Endothelial cell of umbilical vein (primary cell): ENCODE measurements at places on chromosomes 12 and 14. TPM values are rescaled to one million over a fixed set of nuclear protein-coding genes. Genes with fewer than 3 reads are reported as not detected.

DNA sequence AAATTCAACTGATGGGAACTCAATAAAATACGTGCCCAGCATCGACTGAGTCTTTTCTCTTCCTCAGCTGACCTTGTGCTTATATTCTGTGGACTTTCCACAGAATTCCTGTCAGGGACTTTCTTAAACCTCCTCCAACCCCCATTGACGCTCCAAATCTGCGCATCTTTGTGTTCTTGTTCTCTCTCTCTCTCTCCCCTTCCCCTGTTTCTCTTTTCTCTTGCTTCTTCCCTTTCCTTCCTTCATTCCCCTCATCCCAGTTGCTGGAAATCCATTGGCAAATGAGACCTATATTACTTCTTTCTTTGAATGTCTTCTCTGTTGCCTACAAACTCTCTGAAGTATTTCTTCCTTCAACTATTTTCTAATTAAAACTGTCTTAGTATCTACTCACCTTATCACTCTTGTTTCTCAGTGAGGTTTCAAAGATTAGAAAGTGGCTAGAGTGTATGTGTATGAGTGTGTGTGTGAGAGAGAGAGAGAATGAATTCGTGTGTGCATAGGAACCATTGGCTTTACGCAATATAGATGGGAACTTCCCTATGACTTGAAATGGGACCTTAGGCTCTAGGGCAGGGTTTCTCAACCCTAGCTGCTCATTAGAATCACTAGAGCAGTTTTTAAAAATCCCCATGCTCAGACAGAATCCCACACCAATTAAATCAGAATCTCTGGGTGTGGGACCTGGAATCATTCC, 41.8 kb upstream of the DHRS7 start:
- no peak for DNase-seq

GRCh38 chr14:77708749-77709148, 846 bp downstream of the SLIRP start:
- DNase-seq, result no peak

DNA sequence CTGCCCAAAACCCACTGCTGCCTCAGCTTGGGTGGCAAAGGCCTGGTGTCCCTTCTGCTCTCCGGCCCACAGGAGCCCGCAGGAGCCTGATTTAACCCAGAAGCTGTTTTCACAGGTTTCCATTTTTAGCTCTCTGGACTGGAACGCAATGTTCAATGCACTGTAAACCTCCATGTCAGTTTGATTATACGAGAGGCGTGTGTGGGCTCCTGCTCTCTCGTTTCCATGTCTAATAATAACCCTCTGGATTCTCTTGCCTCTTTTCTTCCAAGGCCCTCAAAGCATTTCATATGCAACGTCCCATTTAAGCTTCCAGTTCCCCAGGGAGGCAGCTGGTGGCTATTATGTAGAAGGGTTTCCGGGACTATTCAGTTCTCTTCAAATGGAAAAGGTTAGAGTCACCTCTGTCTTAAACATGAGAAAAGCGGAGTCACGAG, 161.1 kb downstream of the SUDS3 start:
- DNase-seq, result no peak

GRCh38 chr14:29320286-29320685, 553.7 kb downstream of the FOXG1 start:
- DNase-seq, result no peak

DNA sequence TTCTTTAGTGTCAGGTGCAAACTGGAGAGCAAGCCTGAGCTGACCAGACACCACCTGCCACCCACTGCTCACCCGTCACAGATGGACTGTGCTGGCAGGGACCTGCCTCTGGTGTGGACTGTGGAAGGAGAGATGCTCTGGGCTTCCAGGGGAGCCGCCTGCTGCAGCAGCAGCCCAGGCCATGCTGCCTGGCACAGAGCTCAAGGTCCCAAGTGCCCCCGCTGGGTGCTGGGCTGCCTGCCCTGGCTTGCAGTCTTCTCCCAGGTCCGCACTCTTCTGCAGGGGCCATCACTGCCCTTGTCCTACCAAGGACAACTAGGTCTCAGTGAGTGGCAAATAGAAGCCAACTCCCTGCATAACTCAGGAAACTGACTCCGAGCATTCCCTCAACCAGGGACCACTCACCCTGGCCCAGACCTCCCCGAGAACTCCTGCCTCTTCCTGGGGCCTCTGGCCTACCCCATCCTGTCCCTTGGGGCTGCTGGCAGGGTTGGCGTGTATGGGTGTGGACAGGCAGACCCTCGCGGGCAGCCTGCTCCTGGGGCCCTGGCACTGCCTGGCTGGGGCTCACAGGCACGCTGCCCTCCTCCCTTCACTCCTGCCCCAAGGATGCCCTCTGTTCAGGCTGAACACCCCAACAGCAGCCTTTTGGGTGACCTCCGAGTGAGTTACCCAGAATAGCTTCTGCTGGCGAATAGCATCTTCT, 9.3 kb downstream of the AMN start:
- DNase-seq, result no peak

DNA sequence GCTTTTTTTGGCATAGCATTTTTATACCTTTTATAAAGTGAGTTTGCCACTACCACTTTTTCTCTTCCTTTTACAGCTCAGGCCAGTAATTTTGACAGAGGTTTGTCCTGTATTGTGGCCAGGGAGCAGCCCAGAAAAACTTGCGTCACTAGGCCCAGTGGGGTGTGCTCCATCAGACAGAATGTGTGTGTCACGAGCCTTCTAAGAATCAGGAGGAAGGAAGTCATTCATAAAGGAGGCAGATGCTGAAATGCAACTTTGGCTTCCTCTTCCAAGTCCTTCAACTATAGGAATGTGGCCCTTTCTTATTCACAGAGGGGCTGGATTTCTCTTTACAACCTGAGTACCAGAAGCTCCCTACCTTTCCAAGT, 10.1 kb upstream of the RAB35 start:
- peak; percentile 85 for DNase-seq

- DNase-seq, result no peak
Measured at GRCh38 chr14:87630846-87631245, 362.1 kb downstream of the GALC start.

GRCh38 chr14:51871846-51872245, 11.4 kb downstream of the GNG2 start:
- no peak for DNase-seq

DNA sequence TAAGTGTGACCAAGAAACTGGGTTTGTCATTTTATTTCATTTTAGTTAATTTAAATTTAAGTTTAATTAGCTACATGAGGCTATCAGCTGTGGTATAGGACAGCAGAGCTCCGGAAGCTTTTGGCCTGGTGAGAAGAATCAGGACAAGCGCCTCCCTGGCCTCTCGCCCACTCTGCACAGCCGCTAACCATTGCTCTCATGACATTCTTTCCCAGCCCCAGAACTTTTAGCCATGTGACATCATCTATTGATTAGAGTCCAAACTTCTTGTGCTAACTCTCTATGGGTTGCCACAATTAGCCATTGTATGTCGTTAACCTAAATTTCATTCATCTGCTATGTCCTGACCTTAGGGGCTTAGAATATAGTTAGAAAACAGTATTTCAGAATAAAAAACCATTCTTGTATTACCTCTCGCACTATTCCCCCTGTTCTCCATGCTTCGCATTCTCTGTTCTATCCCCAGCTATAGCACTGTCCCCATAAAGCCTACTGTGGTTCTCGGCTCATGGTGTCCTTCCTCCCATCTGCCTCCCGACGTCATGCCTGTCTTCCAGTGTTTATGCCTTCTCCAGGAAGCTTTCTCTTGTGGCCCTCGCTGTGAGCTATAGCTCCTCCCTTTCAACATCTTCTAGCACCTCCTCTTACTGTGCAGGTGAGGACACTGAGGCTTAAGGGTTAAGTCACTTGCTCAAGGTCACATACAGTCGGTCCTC, 23.5 kb downstream of the SSH1 start:
- DNase-seq, result no peak

DNA sequence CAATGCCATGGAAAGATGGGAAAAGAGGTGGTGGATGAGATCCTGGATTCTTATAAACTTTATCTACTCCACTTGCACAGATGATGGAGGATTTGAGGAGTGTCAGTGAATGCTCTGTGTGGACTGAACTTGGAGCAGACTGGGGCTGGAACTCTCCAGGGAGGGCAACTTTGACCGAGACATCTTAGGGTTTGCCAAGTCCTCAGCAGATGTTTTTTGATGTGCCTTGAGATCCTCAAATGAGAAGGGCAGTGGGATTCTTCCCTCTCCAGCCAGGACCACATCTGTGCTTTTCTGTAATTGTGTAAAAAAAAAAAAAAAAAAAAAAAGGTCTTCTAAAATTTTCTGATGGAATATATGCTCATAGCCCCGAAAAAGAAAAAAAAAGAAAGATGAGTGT, 23.0 kb upstream of the MYL2 start:
- no peak for DNase-seq

- DNase-seq, result no peak
Measured at GRCh38 chr12:22792138-22792537, 167.2 kb downstream of the ETNK1 start.

DNA sequence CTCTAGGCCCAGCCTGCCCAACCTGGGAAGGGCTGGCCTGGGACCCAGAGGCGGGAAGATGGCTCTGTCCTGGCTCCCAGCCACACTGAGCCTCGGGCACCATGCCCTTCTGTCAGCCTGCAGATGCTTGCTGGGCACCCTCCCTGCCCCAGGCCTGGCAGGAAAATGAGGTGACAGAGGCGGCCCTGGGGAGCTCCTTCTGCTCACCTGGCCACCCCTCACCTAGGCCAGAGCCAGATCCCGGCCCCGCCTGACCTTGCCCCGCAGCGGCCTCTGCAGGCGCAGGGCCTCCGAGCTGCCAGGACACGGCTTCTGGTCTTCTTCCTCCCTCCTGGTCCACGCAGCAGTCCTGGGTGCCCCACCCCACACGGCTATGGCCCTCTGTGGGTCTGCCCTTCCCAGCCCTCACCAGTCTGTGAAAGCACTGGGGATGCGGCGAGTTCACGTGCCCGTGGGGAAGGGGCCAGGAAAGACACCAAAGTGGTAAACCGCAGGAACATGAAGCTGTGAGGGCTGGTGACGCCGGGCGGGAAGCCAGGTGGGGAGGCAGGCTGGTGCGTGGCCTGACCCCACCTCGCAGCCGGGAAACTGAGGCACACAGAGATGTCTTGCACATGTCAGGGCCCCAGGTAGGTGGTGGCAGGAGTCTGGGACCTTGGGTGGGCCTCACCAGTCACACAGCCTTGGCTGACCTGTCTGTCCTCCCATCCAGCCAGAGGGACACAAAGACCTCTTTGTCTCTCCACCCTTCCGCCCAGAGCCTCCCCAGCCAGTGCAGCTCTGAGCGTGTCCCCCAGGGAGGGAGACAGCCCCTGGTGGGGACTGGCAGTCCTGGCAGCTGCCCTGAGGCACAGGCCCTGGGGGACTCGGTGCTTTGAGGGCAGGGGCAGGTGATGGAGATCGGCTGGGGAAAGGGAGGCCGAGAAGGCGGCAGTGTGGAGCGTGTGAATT, 12.8 kb downstream of the BAG5 start:
- DNase-seq, result no peak

DNA sequence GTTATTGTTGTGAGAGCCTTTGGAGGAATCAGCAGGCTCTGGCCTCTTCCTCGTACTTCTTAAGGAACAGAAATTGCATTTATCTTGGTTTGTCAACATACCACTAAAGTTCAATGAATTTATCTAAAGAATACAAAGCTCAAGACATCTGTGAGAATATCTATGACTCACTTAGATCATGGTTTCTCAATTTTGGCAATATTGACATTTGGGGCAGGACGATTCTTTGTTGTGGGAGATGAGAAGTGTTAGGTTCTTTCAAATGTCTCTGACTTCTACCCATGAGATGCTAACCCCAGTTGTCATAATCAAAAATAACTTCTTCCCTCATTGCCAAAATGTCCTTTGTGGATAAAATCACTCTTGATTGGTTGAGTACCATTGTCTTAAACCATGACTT, 1190.3 kb downstream of the GALC start:
- no peak for DNase-seq

- DNase-seq, result no peak
Measured at GRCh38 chr12:57171668-57172067, 24.2 kb upstream of the LRP1-AS start.

DNA sequence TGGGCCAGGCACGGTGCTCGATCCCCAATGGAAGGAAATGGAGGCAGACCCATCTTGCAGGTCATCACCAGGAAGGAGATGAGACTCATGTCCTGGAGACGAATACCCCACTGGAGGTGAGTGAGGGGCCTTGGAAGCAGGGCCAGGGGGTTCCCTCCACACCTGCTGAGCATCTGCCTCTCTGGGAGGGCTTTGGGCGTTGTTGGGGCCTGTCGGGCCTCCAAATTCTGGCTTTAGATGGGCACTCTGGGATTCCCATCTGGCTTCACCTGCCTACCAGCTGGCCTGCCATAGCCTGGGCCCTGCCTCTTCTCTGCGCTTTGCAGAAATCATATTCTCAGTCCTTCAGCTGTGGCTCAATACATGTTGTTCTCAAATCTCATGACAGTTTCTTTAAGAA, 13.9 kb downstream of the RTL1 start:
- no peak for DNase-seq

DNA sequence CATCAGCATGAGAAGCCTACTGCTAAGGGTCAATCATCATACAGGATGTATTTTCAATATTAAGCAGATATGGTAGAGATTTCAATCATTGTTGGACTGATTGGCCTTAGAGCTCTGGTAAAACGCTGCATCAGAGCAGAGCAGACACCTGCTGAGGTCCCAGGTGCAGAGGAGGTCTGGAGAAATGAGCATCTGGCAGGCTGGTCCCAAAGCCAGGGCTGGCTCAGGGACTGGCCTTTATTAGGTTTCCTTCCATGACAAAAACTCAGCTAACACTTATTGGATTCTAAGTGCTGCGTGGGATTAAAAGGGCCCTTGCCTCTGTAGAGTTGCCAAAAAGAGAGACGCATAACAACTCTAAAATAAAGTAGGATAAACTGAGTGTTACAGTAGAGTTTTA, 29.7 kb downstream of the AKAP6 start:
- no peak for DNase-seq

GRCh38 chr14:103808403-103809001, 38.9 kb downstream of the PPP1R13B start:
- peak; percentile 69 for DNase-seq

DNA sequence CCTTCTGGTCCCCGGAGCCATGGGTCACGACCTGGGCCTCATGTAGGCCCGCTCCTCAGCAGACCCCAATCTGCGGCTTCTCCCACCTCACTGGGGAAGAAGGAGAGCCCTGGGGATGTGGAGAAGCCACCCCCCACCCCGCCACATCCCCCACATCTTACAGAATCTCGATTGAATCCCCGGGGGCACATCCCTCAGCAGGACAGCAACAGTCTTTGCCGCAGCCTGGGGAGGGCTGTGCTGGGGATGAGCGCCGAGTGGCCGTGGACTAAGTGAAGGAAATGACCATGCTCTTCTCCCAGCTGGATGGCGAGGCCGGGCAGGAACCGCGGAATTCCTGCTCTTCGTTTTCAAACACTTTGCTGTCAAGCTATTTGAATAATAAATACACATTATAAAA, 169.0 kb upstream of the RTL1 start:
- no peak for DNase-seq

The NEUROD4 gene
- not detected in 2 replicates for total RNA-seq

The CFAP54 gene
- 21.5 and 26.9 TPM in 2 replicates for total RNA-seq

The TOMM20L gene
- total RNA-seq, result not detected in 2 replicates

The LRRC43 gene
- 3.4 and 5.4 TPM in 2 replicates for total RNA-seq

The NR1H4 gene
- not detected in 2 replicates for total RNA-seq

The OR6C3 gene
- not detected in 2 replicates for total RNA-seq

The DPF3 gene
- 3.5 and 8.1 TPM in 2 replicates for total RNA-seq
